Transverse colon (tissue), 4 donors: ENCODE measurements at places on chromosomes 4 and X. TPM values are rescaled to one million over a fixed set of nuclear protein-coding genes. Genes with fewer than 3 reads are reported as not detected.

DNA sequence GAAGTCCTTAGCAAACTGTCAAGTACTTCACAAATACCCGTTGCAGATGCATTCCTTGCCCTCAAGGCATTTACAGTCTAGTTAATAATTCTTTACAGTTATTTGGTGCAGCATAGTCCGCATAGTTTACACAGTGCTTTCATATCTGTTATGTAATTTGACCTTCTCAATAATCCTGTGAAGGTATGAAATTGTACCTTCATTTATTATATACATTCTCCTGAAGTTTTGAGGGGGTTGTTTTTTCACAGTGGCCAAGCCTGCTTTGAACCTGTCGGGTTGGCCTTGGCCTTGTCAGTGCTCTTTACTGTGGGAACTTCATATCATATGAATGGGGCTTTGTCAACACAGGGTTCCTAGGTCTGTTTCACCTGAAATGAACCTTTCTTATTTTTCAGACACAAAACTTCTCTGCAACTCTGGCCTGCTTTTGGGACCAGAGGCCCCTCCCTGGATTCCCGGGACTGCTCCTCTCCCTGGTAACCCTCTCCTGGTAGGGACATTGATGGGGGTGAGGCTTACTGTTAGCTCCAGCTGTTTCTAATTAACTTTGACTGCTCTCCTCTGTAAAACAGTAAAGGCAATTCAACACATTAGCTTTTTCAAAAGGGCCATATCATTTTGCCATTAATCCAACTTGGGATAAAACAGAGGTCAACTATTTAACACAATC is 9.1 kb downstream of the IGFBP7 start:
- no peak for DNase-seq

DNA sequence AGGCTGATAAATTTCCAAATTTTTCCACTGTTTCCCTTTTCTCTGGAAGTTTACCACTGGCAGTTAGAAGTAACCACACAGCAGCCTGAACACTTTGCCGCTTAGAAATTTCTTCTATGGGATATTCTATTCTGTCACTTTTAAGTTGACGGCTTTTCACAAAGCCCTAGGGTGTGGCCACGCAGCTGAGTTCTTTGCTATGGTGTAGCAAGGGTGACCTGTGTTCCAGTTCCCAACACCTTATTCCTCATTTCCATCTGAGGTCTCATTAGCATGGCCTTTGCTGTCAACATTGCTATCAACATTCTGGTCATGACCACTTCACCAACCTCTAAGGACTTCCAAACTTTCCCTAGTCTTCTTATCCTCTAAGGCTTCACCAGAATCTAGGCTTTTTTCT is 45.4 kb upstream of the NFKB1 start:
- no peak for DNase-seq

The HSPA4L gene
- 2.0 TPM for total RNA-seq

The CACNA1F gene
- total RNA-seq: 2.8 TPM

GRCh38 chrX:30893206-30893605 is 4.2 kb upstream of the TAB3 start:
- no peak for DNase-seq

The AWAT2 gene
- not detected for total RNA-seq

The IL3RA gene
- total RNA-seq: 11.1 TPM

DNA sequence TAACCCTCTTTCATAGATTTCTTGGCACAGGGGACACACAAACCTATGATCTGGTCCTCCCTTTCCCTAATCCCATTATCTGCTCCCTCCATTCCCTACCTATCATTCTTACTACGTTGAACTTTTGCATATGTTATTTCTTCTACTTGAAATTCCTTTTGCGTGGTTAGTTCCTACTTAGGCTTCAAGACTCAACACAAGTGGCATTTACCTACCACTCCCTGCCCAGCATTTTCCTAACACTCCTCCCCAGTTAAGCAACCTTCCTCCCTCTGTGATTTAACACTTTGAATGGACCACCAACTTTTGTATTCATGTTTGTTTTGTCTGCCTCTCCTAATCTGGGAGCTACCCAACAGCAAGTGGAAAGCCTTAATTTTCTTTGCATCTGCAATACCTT is 1113.7 kb downstream of the STIM2 start:
- DNase-seq: no peak

DNA sequence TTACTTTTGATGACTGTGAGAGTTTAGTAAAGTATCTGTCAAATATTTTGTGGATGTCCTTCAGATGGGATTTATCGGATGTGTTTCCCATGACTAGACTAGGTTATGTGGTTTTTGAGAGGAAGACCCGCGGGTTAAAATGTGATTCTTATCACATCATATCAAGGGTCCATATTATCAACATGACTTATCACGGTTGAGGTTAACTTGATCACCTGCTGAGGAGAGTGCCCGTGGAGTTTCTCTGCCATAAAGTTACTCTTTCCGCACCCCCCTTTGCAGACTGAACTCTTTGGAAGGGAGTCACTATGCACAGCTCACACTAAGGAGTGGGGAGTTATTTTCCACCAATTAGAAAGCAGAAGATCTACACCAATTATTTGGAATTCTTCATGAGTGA is 38.7 kb downstream of the GLRB start:
- DNase-seq: no peak

The S100P gene
- not detected for total RNA-seq

DNA sequence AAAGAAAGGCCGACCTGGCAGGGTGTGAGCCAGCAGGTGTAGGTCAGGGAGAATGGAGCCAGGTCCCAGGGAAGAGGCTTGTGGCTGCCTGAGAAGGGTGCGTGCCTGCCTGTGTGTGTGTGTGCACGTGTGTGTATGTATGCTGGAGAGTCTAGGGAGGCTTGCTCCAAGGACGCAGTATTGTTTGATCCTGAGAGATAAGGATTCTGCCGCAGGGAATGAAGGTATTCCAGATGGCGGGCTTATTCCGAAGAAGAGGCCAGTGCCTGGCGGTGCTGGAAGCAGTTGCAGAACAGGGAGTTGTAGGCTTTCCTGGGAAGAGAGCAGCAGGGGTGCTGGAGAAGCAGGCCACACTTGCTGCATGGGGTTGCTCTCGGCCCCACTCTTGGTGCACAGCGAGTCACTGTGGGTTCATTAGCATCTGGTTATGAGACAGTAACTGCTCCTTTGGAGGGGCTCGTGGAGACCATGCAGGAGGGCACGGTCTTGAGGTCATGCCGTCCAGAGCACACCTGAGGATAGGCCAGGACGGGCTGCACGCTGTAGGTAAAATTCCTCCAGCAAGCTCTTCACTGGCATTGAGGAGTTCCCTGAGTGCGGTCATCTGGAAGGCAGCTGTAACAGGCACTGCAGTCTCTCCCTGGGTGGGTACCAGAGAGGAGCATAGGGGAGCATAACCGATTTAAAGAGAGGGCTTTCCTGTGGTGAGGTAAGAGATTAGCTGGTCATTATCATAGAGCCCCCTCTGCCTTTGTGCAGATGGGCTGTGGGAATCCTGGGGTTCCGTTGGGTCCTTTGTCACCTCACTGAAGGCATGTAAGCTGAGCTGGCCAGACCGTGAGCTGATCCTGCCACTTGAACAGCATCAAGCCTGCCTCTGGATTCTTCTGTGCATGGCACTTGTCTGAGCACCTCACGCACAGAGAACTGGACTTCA is 29.9 kb upstream of the MSANTD1 start:
- no peak for DNase-seq

DNA sequence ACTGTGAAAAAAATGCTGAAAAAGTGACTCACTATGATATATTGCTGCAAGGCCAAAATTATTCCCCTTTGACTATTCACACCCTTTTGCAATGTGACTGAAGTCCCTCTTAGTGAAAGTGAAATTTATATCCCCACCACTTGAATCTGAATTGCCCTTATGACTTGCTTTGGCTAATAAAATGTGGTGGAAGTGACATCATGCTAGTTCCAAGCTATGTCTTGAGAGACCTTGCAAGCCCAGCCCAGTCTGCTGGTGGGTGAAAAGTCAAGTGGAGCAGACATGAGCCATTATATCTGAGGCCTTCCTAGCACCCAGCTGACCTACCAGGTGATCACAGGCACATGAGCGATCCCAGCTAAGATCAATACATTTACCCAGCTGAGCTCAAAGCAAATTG is 94.7 kb downstream of the LINC00632 start:
- no peak for DNase-seq

GRCh38 chr4:78155616-78156105 is 98.5 kb downstream of the FRAS1 start:
- no peak for DNase-seq

GRCh38 chr4:175419236-175419718 is 392.8 kb downstream of the GPM6A start:
- DNase-seq: no peak

The LRCH2 gene
- 4.9 TPM for total RNA-seq

DNA sequence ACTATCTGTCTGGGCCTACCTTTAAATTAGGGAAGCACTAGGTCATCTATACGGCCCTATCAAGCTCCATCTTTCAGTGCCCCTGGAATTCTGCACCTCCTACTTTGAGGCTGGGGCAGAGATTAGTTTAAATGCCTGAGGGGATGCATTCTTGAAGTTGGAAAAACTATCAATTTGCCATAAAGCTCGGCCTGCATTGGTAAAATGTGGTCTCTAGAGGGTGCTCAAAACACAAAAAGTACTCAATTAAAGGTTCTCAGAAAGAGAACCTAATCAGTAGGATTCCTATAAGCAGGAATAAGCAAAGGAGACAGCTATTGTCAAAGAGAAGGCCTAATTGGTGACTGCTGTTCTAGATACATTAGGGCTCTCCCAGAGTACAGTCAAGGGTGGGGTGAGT is 111.7 kb downstream of the AMER1 start:
- no peak for DNase-seq

DNA sequence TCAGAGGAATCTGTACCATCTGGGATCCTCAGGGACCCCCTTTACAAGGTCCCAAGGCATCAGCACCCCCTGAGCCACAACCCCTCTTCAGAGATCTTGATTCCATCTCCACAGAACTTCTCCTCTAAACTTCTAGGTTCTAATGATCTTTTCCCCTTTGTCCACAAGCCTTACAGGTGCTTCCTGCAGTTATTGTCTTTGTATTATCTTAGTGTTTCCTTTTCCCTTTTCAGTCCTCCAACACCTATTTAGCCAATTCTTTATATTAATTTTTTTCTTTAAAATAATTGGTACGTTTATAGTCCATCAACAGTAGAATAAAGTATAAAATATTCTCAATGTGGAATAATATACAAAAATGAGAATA is 35.2 kb upstream of the FAM241A start:
- DNase-seq: no peak

GRCh38 chr4:54189140-54189539 is 40.0 kb upstream of the PDGFRA start:
- no peak for DNase-seq

GRCh38 chr4:127250577-127250976 is 382.2 kb upstream of the INTU start:
- no peak for DNase-seq

DNA sequence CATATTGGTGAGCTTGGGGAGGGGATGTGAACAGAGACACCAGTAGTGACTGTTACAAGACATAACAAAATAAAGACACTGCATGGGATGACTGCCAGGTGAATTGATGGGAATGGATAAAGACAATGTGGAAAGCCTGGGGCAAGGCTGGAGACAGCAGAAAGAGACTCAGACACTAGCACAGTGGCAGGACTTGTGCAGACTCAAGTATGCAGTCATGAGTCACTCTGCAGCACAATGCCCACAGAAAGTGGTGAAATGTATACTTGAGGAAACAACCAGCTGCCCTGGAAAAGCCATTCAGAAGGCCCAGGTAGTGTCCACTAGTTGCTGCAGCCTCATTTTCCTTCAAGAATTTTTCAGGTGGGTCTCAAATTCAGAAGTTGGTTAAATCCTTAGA is 452.3 kb downstream of the MID1IP1 start:
- DNase-seq: no peak

The HERC5 gene
- total RNA-seq: 1.5 TPM

- DNase-seq: no peak
Measured at GRCh38 chr4:139872274-139872673, 206.7 kb downstream of the MGST2 start.

The RPS6KA3 gene
- total RNA-seq: 40.0 TPM

The NEIL3 gene
- total RNA-seq: not detected

DNA sequence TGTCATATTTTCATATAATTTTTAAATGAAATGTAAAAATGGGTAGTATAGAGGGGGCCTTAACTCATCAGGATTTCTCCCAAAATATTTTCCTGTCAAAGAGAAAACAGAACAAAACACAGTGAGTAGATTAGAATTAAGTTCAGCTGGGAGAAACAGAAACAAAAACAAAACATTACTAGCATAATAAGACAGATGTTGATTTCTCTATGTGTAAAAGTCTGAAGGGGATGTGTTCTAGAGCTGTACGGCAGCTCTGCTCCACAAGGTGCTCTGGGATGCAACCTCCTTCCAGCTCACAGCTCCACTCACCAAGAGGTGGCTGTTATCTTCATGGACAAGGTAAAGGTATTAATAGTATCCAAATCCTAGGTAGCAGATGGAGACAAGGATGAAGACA is 72.8 kb downstream of the ARHGEF38 start:
- DNase-seq: no peak

The WNK3 gene
- total RNA-seq: 1.9 TPM

GRCh38 chr4:125331116-125331515 is 16.4 kb downstream of the FAT4 start:
- DNase-seq: no peak
